ENCODE measurements at places on chromosomes 13 and 19.

DNA sequence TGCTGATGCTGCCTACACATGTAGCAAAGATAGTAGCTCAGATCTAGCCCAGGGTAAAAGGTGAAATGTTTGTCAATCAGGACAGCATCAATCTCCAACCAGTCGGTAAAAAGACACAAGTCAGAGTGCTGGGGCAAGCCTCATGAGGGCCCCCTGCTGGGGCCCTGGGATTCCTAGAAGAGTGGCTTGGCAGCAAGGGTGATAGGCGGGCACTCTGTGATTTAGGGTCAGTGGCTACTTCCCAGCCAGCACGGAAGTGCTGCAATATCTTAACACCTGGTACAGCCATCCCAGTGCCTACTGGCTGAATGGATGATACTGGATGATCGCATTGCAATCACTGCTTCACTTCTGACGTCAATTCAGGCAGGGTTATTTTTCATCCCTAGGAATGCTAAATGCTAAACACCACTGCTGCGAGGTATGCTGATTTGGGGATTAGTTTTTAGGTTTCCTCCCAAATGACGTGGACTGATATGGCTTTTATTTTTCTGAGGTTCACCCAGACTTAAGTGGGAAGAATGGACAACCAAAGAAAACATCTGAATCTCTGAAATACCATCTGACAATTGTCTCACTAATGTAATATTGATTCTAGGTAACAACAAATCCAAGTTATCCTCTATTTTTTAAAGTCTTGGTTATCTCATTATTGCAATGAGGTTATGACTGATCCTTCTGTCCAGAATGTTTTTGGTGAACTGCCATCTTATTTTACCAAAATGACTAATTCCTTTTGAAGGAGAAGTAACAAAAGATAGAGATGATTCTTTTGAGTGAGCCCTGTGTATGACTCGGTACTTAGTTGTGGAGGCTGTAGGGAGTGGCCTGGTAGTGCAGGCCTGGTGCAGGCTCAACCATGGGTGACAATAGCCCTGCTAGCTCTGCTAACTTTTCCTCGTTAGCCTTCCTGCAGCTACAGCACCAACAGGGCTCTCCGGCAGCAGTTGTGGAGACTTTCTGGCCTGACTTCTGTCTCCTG, 432.5 kb downstream of the FGF9 start:
- no peak for DNase-seq

DNA sequence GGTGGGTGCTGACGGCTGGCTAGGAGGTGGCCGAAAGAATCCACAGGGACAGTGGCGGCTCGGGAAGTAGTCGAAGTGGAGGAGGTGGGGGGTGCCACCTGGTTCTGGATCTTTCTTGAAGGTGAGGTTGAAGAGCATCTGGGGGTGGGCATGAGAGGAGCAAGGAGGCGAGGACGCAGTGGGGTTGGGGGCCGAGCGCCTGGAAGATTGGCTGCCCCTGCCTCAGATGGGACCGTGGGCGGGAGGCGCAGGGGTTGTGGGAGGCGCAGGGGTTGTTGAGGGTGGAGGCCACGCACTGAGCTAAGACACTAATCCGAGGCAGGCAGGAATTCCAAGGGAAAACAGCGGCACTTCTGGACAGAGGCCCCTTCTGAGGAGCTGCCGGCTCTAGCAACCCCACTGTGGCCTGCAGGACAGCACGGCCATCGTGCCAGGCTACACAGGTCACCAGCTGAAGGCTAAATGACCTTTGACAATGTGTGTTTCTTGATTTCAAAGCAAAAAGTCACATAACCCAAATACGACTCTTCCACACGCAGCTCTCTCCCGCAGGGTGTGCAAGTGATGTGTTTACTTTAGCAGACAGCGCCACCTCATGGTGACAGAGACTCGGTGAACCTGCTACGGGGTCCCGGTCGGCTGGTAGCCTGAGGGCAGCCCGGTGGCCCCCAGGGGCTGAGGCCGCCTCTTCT, 44.1 kb upstream of the RANBP3 start:
- DNase-seq, result peak; percentile 92

GRCh38 chr13:110924639-110924934, 9.7 kb upstream of the ANKRD10 start:
- DNase-seq, result no peak

- DNase-seq, result no peak
These were observed 830.6 kb upstream of the SLITRK5 start for GRCh38 chr13:86840250-86841191.

GRCh38 chr19:49338023-49338677, 2.9 kb downstream of the CD37 start:
- DNase-seq, result no peak

GRCh38 chr13:97108530-97108900, 113.6 kb upstream of the MBNL2 start:
- DNase-seq, result no peak

DNA sequence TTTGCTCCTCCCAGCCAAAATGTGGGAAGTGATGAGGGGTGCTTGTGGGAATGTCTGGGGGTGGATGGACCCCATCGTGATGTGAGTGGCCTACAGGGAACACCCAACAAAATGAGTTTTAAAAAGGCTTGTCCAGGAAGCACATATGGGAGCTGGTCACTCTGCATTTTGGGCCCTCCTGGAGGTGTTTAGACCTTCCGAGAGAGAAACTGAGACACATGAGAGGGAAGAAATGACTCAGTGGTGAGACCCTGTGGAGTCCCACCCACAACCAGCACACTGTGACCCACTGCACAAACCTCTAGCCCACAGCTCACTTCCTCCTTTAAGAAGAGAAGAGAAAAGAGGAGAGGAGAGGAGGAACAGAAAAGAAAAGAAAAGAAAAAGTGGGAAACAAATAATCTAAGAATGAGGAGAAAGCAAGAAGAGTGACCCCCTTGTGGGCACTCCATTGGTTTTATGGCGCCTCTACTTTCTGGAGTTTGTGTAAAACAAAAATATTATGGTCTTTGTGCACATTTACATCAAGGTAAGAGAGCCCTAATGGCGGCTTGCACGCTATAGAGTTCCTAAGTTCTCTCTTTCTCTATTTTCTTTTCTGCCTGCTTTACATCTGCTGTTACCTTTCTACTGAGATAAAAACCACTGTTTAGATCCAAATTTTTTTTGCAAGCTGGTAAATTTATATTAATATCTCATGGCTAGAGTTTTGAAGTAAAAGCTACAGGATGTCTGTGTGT, 13.3 kb upstream of the LILRB1 start:
- no peak for DNase-seq

DNA sequence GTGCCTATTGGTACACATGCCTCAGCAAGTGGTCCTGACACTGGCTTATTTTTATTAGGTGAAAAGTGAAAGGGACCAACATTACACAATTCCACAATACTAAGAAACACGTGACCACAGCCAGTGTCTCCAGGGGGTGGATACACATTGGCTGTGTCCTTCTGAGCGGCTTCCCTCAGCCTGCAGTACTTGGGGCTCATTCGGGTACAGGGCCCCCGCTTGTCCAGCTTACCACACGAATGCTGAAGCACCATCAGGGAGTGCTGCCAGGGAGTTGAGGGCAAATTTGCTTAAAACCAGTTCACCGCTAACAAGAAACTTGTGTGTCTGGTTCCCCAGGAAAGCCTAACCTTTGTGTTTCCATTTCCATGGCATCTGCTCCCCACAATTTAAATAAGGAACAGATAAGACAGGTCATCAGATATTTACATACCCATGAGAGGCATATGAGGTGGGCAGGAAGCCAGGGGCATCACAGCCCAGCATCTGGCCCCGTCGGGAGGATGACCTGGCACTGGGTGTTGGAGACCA, 23.3 kb downstream of the PBX4 start:
- no peak for DNase-seq

DNA sequence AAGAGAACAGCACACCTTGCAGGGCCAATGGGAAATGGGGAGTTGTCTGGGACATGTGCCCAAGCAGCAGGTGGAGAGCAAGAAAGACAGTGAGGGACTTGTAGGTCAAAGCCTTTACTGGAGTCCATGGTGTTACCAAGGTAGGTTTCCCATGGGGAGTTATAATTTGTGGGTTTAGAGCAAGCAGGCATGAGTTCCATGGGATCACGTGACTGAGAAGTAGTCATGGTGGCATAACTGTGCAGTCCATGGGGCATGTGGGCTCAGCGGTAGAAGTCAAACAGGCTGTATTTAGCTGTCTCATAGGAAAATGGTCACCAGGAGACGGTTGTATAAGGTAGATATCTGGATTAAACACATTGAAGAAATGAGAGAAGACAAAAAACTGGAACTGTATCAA, 715.1 kb downstream of the SLITRK1 start:
- no peak for DNase-seq

- no peak for DNase-seq
These were observed 127.9 kb upstream of the GJB6 start for GRCh38 chr13:20360041-20360491.
